ENCODE measurements at places on chromosomes 4 and X.

- no peak for DNase-seq
These were observed 23.1 kb upstream of the TLR7 start for GRCh38 chrX:12843668-12844279.

DNA sequence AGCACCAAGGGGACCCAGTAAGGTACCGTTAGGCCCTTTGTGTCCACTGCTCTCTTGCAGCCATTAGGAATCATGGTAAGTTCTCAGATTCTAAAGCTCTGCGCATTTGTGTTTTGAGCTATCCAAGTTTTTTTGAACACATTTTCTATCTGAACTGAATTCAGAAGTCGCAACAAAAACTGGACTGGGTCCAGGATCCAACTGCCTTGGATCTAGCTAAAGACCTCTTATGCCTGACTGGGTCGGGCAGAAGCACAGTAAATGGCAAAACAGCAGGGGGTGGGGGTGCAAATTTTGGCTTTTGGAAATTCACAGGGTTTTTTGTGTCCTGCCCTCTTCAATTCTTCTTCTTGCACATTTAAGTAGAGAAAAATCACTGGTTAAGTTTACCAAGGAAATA, 30.0 kb downstream of the RCHY1 start:
- no peak for DNase-seq

DNA sequence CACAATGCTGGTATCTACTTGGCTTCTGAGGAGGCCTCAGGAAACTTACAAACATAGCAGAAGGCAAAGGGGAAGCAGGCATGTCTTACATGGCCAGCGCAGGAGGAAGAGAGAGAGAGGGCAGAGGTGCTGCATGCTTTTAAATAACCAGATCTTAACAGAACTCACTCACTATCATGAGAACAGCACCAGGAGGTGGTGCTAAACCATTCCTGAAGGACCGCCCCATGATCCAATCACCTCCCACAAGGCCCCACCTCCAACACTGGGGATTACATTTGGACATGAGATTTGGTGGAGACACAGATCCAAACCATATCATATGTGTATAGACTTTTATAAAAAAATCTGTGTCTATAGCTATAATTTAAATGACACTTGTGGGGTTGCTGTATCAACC, 48.6 kb upstream of the ERVMER34-1 start:
- no peak for DNase-seq

DNA sequence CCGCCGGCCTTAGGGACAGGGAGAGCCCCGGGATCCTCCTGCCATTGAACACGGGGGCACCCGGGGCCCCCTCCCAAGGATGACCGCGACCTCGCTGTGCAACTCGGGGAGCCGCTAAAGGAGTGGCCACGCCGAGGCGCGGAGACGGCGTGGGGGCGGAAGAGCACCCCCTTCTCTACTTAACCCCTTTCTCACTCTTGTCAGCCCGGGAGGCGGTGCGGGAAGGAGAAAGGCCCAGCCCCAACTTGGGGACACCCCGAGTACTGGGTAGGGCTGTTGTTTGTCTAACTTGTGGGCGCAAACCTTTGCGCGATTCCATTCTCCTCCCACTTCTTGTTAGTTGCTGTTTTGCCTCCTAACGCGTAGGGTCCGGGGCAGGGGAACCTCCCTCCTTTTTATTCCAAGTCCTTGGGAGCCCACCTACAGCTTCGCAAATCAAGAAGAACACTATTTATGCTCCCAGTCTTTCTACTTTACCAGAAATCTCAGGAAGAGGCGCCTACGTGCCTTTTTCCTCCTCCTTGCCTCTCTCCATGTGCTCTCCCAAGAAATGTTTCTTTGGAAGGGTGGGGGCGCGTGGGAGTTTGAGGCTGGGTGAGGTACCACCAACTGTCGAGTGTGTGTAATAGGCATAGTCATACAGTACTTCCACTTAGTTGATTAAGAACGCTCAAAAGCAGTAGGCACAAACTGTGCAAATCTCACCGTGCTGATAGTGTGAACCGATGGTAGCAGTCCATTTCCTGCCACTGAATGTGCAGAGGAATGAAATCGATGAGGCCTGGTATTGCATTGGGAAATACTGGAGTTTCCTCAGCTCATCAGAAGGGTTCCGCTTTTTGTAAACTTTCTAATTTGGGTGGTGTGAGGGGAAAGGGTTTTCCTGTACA, 813 bp downstream of the DIAPH2 start:
- DNase-seq = peak; percentile 8

- no peak for DNase-seq
These were observed 222.6 kb upstream of the PCDH18 start for GRCh38 chr4:137754652-137755471.

GRCh38 chrX:42432552-42432951, 345.4 kb downstream of the PPP1R2C start:
- no peak for DNase-seq

- no peak for DNase-seq
These were observed 398.2 kb upstream of the DIPK2B start for GRCh38 chrX:45598861-45599260.

DNA sequence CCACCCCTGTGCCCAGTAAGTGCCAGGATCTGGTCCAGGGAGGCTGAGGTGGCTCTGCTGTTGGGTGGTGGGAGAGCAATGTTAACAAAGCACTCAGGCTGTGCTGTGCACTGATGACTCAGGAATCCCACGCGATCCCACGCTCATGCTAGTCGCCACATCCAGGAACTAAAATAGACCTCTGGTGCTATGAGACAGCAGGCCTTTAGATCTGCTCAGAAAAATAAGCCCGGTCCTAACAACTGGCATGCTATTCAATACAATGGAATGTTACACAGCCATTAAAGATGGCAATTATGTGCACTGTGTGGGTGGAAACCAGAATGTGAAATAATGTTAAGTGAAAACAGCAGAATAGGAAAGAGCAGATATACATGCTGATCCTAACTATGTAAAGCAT, 26.0 kb downstream of the ARL13A start:
- DNase-seq = no peak

DNA sequence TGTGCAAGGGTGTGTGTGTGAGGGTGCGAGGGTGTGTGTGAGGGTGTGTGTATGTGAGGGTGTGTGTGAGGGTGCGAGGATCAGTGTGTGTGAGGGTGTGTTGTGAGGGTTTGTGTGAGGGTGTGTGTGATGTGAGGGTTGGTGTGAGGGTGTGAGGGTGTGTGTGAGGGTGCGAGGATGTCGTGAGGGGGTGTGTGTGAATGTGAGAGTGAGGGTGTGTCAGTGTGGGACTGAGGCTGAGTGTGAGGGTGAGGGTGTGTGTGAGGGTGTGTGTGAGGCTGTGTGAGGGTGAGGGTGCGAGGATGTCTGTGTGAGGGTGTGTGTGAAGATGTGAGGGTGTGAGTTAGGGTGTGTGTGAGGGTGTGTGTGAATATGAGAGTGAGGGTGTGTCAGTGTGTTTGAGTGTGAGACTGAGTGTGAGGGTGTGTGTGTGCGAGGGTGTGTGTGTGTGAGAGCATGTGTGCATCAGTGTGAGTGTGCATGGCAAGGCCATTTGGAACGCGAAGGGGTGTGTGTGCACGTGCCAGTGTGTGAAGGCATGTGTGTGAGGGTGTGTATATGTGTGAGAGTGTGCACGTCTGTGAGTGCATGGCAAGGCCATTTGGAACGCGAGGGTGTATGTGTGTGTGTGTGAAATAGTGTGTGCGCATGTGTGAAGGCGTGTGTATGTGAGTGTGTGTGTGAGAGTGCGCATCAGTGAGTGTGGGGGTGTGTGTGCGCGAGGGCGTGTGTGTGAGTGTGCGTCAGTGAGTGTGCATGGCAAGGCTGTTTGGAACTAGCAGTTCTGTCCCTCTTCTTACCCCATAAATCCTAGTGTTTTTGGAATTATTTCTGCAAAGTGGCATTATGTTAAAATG, 69.8 kb downstream of the RGS12 start:
- no peak for DNase-seq

DNA sequence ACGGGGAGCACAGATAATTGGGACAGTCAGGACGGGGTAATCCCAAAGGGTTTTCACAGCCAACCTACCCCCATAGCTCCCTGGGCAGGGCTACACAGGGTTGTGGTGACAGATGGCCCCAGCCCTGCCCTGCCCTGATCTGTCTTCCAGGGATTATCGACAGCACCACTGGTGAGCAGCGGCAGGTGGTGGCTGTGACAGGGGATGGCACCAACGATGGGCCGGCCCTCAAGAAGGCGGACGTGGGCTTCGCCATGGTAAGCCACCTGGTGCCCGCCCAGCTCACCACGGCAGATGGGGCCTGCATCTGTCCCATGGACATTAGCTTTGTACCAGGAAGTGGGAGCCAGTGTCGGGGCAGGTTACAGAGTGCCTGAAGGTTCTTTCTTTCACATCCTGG, 39.3 kb downstream of the ATP2B3 start:
- DNase-seq = no peak

- DNase-seq = no peak
These were observed 359.0 kb downstream of the HS3ST1 start for GRCh38 chr4:11069581-11070211.

GRCh38 chrX:129360175-129360574, 163.1 kb downstream of the SMARCA1 start:
- no peak for DNase-seq

DNA sequence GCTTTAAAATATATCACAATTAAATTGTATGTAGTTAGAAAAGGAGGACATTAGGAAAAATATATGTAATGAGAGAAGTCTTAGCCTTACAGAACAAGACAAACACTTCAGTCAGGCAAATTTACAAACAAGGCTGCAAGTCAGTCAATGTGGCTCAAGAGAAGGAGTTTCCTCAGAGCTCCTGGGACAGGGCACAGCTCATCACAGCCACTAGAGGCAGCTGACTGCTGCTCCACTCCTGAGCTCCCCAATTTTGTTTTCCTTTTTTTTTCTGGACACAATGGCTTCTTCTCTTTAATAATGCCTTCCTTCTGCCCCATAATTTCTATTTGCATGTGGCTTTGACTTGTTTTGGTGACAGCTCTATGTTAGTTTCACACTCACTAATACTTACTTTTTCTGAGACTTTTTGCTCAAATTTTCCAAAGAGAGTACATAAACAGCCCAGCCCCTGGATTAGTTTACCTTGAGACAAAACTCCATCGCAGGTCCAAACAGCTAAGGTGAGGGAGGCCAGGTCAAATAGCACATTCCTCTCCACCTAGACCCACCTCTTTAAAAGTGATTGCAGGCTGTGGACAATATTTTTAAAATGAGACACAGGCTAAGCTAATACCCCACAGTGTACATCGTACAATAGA, 850.4 kb upstream of the FRG1 start:
- DNase-seq = no peak

GRCh38 chr4:177256950-177257349, 52.7 kb upstream of the NEIL3 start:
- no peak for DNase-seq

DNA sequence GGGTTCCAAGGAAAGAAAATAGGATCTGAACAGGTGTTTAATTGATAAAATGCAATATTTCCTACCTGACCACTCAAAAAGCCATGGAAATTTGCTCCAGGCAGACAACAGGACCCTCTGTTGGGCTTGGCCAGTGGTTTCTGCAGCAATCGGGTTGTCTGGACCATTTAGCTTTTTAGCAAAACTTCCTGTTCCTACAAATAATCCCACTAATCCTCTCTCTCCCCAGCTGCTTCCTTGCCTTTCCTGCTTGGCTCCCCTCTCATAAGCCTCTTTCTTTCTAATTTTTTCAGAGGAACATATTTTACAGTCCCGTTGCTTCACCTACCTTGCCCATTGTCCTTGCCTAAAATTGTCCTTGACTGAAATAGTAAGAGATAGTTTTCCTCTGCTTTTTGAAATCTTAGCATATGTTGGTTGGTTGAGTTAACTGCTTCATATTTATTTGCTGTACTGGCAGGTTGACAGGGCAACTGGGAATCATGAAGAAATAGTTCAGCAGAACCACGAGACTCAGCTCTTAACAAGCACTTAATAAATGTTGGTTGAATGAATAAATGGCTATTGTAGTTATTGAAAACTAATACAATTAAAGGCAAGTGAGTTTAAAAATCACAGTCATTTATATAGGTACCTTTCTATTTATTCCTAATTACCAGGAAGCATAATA, 259.8 kb downstream of the KCNIP4 start:
- DNase-seq = no peak

DNA sequence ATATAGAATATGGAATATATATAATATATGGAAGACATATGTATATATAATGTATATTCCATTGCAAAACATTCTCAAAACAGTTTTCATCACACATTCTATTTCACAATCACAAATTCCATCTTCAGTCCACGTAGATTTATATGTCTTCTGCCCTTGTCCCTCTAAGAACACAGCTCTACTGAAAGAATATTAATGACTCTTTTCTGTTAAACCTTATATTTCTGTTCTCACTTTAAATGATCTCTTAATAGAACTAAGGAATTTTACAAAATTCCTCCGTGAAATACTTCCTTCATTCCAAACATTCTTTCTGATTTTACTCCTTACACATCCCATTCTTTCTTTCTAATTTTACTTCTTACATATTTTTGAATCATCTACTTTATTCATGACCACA, 1043.1 kb upstream of the PABPC4L start:
- no peak for DNase-seq

DNA sequence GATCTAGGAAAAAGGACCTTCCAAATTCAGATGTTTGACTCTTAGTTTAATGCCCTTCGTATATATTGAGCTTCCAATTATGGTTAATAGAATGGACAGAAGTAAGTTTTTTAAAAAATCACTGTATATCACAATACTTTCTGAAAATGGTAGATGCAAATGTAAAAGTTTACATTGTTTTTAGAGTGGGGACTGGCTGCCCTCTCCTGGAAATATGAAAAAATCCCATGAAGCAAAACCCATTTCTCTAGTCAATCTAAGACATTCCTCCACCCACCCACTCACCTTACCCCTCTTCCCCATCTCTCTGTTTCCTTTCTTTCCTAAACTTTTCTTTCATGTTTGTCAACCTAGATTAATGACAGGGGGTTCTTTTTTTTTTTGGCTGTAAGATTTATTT, 134.5 kb downstream of the ARHGAP6 start:
- no peak for DNase-seq

- no peak for DNase-seq
These were observed at the start of gene SHISA3 for GRCh38 chr4:42396752-42397634. Gene SHISA3 (plus strand): TSS chr4:42397488. CDS start chr4:42398057, 569 bp downstream.

DNA sequence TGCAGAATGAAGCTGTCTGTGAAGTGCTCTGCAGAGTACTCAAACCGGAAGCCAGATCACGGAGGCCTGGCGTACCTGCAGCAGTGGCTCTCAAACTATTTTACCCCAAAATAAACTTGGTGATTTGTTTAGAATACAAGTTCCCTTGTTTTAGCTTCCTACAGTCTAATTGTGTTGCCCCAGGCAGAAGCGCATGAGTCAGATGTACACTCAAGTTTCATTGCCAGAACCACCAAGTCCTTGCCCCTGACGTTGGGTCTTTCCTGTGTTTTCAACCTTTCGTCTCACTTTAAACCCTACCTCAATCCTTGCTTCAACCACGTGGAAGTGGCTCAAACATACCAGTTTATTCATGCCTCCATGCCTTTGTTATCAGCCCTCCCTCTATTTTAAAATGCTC, 66.2 kb upstream of the SLC7A11 start:
- DNase-seq = no peak

- no peak for DNase-seq
These were observed 49.5 kb downstream of the FAM13A start for GRCh38 chr4:89007338-89007939.
